Suppressor macrophage (primary cell): ENCODE measurements at places on chromosomes 3 and 15.

DNA sequence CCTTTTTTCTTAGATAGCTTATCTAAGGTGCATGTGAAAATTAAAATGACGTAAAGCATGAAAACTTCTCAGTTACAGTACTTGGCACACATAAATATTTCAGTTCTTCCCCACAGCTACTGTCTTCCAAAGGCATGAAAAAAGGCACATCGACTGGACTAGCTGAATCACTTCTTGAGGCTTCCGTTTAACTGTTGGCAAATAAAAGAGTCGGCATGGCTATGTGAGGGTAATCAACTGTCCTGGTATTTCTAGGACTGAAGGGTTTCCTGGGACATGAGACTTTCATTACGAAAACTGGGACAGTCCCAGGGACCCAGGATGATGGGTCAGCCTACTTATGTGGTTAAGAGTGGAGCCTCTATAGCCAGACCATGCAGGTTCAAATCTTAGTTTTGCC is 168.2 kb downstream of the TPRG1 start:
- no peak for DNase-seq

DNA sequence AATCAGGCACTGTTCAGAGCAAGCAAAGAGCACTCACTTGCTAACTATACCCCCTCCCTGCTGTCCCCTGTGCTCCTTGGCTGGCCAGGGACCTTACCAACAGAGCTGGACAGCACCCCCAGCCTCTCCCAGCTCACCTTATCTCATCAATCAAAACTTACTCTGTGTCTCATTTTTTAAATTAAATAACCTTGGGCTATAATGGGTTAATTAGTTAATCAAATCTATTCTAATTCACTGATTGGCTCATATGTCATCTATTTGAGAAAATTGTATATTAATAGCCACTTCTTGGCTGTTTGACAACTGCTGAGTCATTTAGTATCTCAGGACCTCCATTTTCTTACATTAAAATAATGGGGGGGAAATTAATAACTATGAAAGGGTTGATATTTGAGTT is 22.9 kb downstream of the IL5RA start:
- DNase-seq: no peak

GRCh38 chr3:4322635-4323034 is 19.5 kb downstream of the SETMAR start:
- DNase-seq: peak; percentile 90

DNA sequence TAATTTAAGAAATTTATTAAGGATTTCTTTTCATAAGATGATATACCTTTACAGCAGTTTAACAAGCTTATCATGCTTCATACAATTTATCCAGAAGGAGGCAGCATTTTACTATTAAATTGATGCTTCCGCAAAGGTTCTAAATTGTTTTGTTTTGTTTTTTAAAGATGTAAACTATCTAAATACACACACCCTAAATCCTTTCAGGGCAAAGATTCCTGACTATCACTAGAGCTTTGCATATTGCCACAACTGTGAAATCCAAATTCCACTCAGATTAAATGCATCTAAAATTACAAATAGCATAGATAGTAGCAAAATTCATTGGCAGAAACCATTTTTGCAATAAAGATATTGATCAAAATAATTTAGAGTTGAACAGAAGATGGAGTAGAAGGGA is 44.5 kb upstream of the CCNL1 start:
- DNase-seq: peak; percentile 27

DNA sequence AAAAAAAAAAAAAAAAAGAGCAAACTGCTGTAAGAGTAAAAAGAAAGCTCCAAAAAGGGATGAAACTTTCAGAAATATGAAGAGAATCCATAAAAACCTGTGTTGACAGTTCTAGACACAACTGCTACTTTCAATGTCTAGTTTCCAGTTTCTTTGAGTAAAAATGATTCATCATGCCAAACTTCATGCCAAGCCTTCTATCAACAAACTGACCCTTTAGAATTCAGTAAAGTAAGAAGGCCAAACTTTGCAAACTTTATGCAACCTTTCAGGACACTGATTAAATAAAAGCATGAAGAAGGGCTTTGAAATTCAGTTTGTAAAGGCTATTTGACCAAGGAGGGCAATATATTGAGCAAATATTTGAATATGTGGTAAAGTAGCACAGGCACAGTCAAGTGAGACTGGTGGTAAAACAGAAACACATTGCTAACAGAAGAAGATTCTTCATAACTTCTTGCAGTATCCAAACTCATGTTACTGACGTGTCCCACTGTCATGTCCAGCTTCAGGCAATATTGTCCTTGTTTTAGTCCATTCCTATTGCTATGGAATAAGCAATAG is 56.3 kb upstream of the CFAP20DC start:
- DNase-seq: no peak

DNA sequence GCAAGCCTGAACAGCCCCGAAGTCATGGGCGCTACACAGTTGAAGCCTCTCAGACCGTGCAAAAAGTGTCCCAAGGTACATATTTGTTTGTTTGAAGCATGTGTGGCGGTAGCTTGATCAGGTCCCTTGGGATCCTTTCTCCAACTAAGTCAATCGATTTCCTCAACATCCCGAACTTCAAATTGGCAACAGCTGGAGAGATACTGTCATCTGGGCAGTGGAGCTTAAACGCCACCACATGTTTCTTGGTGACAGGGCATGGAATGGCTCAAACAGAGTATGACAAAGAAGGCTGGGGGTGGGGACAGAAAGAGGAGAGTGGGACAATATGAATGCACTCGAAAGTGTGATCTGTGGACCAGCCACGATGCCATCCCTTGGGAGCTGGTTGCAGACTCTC is 84.9 kb upstream of the PSMD6 start:
- DNase-seq: no peak

DNA sequence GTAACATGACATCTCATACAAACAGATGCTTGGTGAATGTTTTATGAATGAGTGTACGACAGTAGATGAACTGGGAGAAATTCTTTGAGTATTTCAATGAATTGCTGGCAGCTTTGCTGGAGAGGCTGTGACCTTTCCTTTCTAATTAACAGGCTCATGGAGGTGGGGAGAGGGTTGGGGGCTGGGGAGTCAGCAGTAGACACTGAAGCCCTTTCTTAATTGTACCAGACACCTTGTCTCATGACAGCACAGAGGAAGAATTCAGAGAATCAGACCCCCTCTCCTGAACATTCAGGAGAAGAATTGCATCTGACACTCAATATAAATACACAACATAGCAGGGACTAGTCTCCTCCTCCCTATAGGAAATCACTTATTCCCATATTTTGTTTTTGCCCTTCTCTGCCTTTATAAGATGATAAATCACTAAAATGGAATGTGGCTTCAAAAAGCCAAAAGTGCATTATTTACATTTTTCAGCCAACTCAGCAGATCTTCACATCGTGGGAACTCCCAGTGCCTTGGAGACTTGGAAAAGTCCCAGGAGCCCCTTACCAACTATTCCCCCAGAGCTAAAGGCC is 66.2 kb upstream of the TPM1 start:
- no peak for DNase-seq

- no peak for DNase-seq
These were observed 756 bp upstream of the RASGRF1 start for GRCh38 chr15:79091204-79091867.

- DNase-seq: no peak
These were observed 317.3 kb downstream of the FGF12 start for GRCh38 chr3:192409838-192410683.

- DNase-seq: no peak
These were observed 137.1 kb upstream of the TMC3 start for GRCh38 chr15:81511138-81511537.
